ENCODE measurements at places on chromosomes 2 and 18. TPM values are rescaled to one million over a fixed set of nuclear protein-coding genes. Genes with fewer than 3 reads are reported as not detected.
A peak's percentile ranks its signal among the peaks of the same experiment; 100 is the strongest.

DNA sequence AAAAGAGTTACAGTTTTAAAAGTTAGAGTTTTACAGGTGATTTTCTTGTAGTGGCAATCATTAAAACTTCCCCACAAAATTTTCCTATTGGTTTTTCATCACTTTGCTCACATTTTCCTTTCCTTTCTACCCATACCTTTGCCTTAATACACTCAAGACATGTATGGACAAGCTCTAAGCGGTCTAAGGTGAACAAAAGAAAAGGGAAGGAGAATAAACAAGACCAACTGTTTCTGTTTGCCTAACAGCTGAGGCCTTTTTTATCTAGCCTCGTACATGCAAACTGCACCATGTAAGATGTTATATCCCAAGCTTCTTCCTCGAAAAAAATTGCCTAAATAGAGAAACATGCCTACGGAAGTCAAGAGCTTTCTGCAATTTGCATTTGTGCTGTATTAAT lies 33.9 kb upstream of the TBC1D8 start:
- no peak for DNase-seq
- H3K4me3 ChIP-seq: no peak overlapping the region
- no peak overlapping the region for H3K27ac ChIP-seq
- H3K4me1 ChIP-seq: no peaks in the 10 kb centered on the region
- peaks cover 14% of the 10 kb centered on the region for H3K27me3 ChIP-seq

- no peak overlapping the region for H3K27ac ChIP-seq
- peaks cover 10% of the 10 kb centered on the region for H3K4me1 ChIP-seq
Observed at GRCh38 chr2:121386707-121387106, 101.7 kb upstream of the TFCP2L1 start.

DNA sequence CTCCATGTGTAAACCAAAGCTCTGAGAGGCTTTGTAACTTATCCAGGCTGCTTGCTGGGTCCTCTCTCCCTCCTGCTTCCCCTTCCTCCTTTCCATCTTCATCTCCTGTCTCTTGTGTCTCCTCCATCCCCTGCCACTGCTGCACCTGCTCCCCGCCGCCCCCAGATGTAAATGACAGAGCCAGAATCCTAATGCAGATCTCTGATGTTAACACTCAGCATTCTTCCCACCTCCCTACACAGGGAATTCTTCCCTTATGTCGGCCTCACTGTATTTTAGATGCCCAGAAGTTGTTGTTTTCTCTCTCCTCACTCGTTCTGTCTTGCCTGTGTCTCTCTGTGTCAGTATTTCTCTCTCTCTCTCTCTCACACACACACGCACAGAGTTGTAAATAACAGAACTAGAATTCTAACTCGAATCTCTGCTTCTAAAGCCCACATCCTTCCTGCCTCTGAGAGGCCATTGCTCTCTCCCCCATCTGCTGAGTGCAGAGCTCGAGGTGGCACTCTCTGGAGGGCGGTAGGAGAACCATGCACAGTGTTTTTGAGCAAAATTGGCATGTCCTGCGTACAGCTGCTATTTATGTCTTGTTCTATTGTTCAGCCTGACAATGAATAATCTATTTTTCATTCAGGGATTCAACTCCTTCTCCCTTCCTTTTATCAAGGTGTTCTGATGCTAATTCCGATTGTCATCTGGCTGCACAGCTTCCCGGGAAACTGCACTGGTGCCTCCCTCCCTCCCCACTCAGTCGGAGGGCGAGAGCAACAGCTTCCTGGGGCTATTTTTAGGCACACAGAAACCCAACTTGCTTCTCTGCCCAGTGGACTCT lies 219.9 kb downstream of the SH3RF3 start:
- peaks cover 25% of the 10 kb centered on the region for H3K4me1 ChIP-seq
- peaks cover 4% of the 10 kb centered on the region for H3K36me3 ChIP-seq
- no peak overlapping the region for H3K27ac ChIP-seq
- H3K4me3 ChIP-seq: no peak overlapping the region
- H3K27me3 ChIP-seq: no peaks in the 10 kb centered on the region
- no peak for DNase-seq

- no peaks in the 10 kb centered on the region for H3K27me3 ChIP-seq
- no peaks in the 10 kb centered on the region for H3K4me1 ChIP-seq
- H3K36me3 ChIP-seq: no peaks in the 10 kb centered on the region
- no peak overlapping the region for H3K4me3 ChIP-seq
Observed at GRCh38 chr2:211045025-211045424, 488.6 kb downstream of the CPS1 start.

GRCh38 chr2:18856765-18857164 lies 267.4 kb upstream of the NT5C1B start:
- no peaks in the 10 kb centered on the region for H3K36me3 ChIP-seq
- no peak overlapping the region for H3K27ac ChIP-seq
- H3K4me1 ChIP-seq: no peaks in the 10 kb centered on the region
- H3K27me3 ChIP-seq: no peaks in the 10 kb centered on the region
- DNase-seq: no peak

DNA sequence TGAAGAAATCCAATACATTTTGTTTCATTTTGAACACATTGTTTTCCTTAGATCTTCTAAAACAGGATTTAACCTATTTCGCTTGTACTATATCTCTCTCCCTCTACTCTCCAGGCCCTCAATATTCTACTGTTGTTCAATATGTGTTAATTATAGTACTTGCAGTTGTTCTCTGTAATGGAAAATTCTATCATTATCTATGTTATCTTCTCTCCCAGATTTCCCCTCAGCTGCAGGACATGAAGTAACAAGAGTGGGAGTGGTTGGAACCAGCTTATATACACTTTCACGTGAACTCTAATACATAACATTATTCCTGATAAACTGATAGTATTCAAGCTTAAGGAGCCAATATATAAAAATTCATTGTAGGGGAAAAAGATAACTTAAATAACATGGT lies 7.0 kb upstream of the STRN start:
- no peaks in the 10 kb centered on the region for H3K4me1 ChIP-seq
- H3K36me3 ChIP-seq: no peaks in the 10 kb centered on the region
- no peak overlapping the region for H3K4me3 ChIP-seq
- H3K27me3 ChIP-seq: no peaks in the 10 kb centered on the region
- no peak overlapping the region for H3K27ac ChIP-seq
- no peak for DNase-seq

DNA sequence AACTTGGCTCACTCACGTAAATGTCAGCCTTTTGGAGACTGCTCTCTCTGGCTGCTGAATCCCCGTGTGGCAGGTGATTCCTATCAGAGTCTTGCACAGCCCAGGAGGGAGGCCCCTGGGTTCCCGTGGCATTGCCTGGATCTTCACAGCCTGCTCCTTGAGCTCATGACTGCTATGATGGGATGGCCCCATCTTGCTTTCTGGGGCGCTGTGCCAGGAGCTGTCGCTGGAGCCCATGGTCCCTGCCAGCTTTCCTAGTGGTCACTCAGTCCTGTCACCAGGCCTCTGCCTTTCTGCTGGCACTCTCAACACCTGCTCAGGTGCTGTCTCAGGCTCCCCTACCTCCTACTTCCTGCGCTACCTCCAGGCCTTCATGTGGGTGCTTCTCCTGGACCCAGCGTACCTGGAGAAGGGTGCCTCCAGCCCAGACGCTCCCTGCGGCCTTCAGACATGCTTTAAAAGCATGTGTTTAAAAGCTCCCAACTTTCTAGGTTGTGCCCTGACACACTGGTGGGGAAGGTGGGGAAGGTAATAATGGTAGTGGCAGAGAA lies 110.1 kb downstream of the MCFD2 start:
- H3K36me3 ChIP-seq: no peaks in the 10 kb centered on the region
- H3K4me3 ChIP-seq: no peak overlapping the region
- peaks cover 34% of the 10 kb centered on the region for H3K4me1 ChIP-seq

GRCh38 chr2:209368406-209368805 lies 55.4 kb upstream of the MAP2 start:
- H3K36me3 ChIP-seq: no peaks in the 10 kb centered on the region
- DNase-seq: no peak
- H3K4me1 ChIP-seq: no peaks in the 10 kb centered on the region

- H3K4me3 ChIP-seq: no peak overlapping the region
- no peaks in the 10 kb centered on the region for H3K27me3 ChIP-seq
- H3K4me1 ChIP-seq: no peaks in the 10 kb centered on the region
- no peak overlapping the region for H3K27ac ChIP-seq
- H3K36me3 ChIP-seq: no peaks in the 10 kb centered on the region
Observed at GRCh38 chr2:41167014-41167413, 715.1 kb upstream of the SLC8A1 start.

GRCh38 chr2:227643990-227644551 lies 22.5 kb upstream of the SCYGR5 start:
- no peak overlapping the region for H3K4me3 ChIP-seq
- no peaks in the 10 kb centered on the region for H3K4me1 ChIP-seq
- no peak for DNase-seq

GRCh38 chr2:47735136-47735869 lies 47.6 kb upstream of the MSH6 start:
- no peak for DNase-seq
- H3K27ac ChIP-seq: no peak overlapping the region
- H3K4me3 ChIP-seq: no peak overlapping the region

- no peak overlapping the region for H3K27ac ChIP-seq
- no peaks in the 10 kb centered on the region for H3K27me3 ChIP-seq
- peaks cover 11% of the 10 kb centered on the region for H3K4me1 ChIP-seq
- no peak overlapping the region for H3K4me3 ChIP-seq
- H3K36me3 ChIP-seq: no peaks in the 10 kb centered on the region
Observed at GRCh38 chr2:12685145-12685544, 31.6 kb upstream of the TRIB2 start.

DNA sequence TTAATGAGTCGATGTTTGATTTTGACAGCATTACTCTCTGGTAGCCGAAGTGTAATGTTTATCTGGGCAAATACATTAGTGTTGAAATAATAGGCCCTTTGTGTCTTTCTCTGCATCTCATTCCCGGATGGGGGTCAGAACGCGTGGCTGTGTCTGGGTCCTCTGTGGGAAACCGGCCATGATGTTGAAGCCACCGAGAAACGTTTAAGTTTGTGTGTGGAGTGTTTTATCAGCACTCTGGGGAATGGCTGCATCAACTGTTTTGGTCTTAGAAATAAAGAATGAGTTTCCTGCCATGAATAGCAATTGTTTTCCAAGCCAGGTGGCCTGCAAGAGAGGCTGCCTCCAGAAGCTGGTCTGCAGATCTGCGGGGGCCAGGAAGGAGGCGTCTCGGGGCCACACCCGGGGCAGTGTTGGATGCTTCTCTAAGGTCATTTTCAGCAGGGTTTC lies 69.7 kb downstream of the RNF144A start:
- no peak for DNase-seq
- H3K36me3 ChIP-seq: no peaks in the 10 kb centered on the region
- no peak overlapping the region for H3K27ac ChIP-seq
- no peak overlapping the region for H3K4me3 ChIP-seq
- H3K4me1 ChIP-seq: no peaks in the 10 kb centered on the region

- peak overlapping the region; percentile 84 for H3K27ac ChIP-seq
- peaks cover 10% of the 10 kb centered on the region for H3K4me1 ChIP-seq
- no peak for DNase-seq
Observed at GRCh38 chr2:10811517-10811916, 1.1 kb downstream of the PDIA6 start.

DNA sequence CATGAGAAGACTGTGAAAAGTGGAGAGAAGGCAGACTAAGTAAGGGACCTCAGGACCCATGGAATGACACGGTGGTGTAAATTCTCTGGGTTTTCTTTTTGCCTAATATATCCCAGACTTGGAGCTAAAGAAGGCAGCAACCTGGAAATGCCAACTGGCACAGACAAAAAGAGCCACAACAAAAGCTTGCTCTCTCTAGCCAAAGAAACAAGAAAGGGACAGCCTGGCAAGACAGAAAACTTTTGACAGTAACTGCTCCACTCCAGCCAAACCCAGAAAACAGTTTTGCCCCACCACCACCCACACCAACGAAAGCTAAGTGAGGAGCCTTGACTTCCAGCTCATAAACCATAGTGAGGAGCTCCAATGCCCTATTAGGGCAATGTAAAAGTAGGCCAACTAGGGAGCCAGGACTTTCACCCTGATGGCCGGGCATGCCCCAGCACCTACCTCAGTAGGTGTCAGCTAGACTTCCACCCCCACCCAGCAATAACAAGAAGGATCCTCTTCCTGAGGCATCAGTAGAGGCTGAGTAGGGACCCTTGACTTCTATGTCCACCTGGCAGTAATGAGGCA lies 35.5 kb downstream of the PELI1 start:
- DNase-seq: no peak
- H3K36me3 ChIP-seq: 0 out of 2 replicates have a peak, but pooled peaks cover 1% of the 10 kb centered on the region
- H3K27ac ChIP-seq: no peak overlapping the region

- no peak overlapping the region for H3K27ac ChIP-seq
- H3K36me3 ChIP-seq: no peaks in the 10 kb centered on the region
- H3K4me3 ChIP-seq: no peak overlapping the region
- H3K27me3 ChIP-seq: no peaks in the 10 kb centered on the region
- H3K4me1 ChIP-seq: no peaks in the 10 kb centered on the region
- DNase-seq: no peak
Observed at GRCh38 chr2:90069290-90069894, 1377.9 kb downstream of the RPIA start.

DNA sequence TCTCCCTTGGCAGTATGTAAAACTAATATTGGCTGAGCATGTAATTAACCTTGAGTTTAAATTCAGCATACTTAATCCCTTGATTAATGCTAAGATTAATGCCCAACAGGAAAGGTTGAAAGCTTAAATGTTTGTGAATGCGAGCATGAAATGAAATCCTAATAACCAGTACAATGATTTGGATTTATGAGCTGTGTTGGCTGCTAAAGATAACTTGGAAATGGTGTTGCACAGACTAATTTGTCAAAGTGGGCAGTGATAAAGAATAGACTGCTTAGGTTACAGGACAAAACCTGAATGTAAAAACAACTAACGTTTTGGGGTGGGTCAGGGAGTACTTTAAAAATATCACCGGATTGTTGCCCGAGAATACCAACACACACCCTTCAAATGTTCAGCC lies 70.6 kb downstream of the MGAT5 start:
- H3K27me3 ChIP-seq: no peaks in the 10 kb centered on the region
- H3K4me1 ChIP-seq: no peaks in the 10 kb centered on the region
- no peak overlapping the region for H3K4me3 ChIP-seq

- no peaks in the 10 kb centered on the region for H3K27me3 ChIP-seq
- peaks cover 2% of the 10 kb centered on the region for H3K36me3 ChIP-seq
- H3K4me1 ChIP-seq: no peaks in the 10 kb centered on the region
Observed at GRCh38 chr2:159557437-159558034, 58.8 kb downstream of the BAZ2B start.

- no peak for DNase-seq
- peaks cover 2% of the 10 kb centered on the region for H3K4me1 ChIP-seq
- H3K4me3 ChIP-seq: peak overlapping the region; percentile 99
- no peaks in the 10 kb centered on the region for H3K27me3 ChIP-seq
- H3K36me3 ChIP-seq: peaks cover 80% of the 10 kb centered on the region
Observed at GRCh38 chr2:66441581-66442320, 6.8 kb downstream of the MEIS1 start.

The LINC00305 gene
- not detected for total RNA-seq

The SCN9A gene
- 135 TPM for total RNA-seq

The FZD7 gene
- total RNA-seq: 62.4 TPM

The FAM228A gene
- not detected for total RNA-seq

The GAREM2 gene
- 0.28 TPM for total RNA-seq

The PSMA8 gene
- not detected for total RNA-seq

The ZAP70 gene
- not detected for total RNA-seq

The NLRC4 gene
- total RNA-seq: not detected

The CCDC148 gene
- total RNA-seq: 0.56 TPM

The VIT gene
- total RNA-seq: under 0.01 TPM

The TRIM54 gene
- not detected for total RNA-seq

The ACP1 gene
- total RNA-seq: 85.7 TPM

The SLC8A1 gene
- 57.0 TPM for total RNA-seq

The FAM110C gene
- not detected for total RNA-seq
